ENCODE measurements at places on chromosomes 1 and 21.

DNA sequence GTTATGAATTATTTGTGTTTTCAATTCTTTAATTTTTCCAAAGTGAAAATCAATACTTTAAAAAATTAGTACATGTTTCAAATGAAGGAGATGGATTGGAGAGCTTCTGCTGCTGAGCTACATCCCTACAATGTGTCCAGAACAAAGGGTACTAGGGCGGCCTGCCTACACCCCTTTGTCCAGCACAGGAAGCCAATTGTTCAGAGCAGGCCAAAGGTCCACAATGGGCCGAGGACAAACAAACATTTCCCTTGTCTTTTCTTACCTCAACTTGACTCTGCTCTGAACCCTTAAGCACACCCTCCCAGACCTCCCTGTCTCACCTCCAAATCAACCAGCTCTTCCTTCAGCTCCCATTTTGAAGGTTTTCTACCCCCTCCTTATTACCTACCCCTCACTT is 39.4 kb upstream of the CAMK1G start:
- no peak for DNase-seq

DNA sequence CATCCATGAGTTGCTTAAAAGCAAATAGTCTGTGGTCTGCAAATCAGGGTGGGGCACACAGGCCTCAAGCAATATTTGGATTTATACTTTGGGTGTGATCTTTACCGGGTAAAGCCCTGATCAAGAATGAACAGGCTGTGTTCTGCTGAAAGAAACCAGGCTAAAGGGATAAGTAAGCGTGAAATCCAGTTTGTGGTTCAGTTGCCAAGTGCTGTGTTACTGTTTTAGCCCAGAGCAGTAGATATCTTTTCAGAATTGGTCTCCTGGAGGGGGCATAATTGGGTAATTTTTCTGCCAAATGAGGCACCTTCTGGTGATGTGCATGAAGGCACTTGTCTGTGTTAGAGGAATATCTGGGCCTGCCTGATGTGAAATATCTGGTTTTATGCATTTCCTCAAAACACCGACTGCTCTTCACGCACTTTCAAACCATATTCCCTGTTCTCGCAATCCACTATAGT is 21.4 kb downstream of the AIM2 start:
- DNase-seq = no peak

- DNase-seq = no peak
Measured at GRCh38 chr1:59122527-59122926, 174.4 kb upstream of the FGGY start.

GRCh38 chr1:200512191-200512590 is 102.4 kb upstream of the ZNF281 start:
- DNase-seq = no peak

DNA sequence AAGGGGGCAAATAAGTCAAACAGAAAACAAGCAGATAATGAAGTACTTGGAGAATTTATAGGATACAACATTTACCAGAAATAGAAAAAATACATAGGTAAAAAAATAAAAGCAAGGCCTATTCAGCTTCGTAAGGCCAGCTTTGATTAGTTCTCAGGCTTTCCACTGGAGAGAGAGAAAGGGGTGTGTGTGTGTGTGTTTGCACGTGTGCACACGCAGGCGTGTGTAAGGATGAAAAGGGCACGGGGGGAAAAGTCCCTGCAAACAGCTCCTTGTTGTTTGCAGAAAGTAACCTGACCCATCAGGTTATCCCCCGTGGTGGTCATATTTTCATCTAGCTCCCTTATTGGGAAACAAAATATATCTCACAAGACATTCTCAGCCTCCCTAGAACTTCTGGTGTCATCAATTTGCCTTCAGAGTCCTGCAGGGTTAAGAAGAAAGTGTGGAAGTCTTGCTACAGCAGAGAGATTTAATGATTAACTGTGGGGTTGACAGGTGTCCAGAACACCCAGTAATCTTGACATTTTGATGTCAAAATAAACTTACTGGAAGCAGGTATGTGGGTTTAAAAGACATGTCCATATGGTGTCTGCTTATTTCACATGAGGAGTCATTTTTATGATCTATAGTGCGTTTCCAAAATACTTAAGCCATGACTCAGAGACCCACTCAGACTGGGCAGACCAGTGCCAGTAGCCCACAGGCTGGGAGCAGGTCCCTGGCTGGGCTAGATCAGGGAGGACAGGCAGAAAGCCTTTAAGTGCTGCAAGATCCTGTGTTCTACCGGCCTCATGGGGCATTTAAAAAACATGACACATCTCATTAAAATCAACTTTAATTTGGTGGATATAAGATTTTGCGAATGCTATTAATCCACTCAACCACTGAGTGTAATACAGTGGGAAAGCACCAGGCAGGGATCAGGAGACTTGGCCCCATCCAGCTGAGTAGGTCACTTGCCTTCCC is 487.6 kb upstream of the CAMK1G start:
- no peak for DNase-seq

DNA sequence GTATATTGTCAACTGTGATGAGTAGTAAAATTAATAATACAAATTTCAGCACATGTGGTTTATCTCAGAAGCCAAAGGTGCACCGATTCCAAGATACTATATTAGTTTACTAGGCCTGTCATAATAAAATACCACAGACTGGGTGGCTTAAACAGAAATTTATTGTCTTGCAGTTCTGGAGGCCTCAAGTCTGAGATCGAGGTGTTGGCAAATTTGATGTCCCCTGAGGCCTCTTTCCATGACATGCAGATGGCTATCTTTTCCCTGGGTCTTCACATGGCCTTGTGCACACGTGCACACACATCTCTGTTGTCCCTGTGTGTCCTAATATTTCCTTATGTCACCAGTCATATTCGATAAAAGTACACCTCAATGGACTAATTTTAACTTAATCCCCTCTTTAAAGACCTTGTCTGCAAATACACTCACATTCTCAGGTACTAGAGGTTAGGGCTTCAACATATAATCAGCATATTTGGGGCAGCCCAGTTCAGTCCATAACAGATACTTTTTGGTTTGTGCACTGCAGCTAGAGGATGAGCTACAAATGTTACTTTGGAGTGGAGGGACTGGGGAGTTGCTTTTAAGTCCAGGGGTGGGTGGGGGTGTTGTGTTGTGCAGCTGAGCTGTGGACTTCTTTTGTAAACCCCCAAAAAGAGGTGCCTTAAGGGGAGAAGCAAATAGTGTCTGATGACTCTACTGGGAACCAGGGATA is 21.4 kb downstream of the TSNAX start:
- no peak for DNase-seq

DNA sequence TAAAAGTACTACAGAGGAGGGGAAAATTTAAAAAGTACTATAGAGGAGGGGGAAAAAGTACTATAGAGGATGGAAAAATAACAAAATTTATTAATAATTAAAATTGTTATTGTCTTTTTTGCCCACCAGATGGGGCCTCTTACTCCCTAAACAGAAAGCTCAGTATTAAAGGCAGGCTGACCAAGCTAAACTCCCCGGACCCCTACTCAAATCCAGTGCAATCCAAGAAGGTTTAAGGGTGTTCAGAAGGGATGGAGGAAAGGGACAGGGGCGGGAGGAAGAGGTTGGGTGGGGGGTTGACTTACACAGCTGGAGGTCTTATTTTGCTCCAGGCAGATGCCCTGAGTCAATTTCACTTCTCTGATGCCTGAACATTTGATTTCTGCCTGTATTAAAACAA is 13.7 kb downstream of the CD34 start:
- no peak for DNase-seq

DNA sequence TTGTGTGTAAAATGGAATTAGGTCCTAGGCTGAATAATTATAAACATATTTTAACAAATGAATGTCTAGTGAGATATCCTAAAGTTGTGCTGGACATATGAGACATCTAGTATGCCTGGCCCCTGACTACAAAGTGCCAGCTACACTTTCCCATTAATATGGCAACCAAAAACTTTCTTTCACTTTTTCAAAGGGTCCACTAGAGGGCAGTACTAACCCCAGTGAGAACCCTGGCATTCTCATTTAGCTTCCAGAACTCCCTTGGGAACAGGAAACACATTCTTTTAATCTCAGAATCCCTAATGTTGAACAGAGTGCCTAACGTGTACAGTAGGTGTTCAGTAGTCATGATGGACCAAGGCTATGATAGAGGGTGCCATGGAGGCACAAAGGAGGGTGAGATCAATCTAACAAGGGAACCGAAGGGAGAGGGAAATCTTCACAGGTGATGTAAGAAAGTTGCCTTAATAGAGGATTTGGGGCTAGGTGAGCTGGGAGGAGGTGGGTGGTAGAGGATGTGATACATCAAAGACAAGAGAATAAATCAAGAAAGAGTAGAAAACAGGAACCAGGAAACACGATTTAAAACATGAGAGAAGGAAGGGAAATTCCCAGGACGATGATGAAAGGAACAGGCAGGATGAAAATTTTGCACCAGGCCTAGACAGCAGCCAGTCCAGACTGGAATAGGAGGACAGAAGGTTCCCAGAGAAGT is 41.6 kb downstream of the NSL1 start:
- DNase-seq = peak; percentile 28

GRCh38 chr21:39051588-39051949 is 131.7 kb downstream of the PSMG1 start:
- DNase-seq = no peak

- DNase-seq = no peak
Measured at GRCh38 chr1:6667139-6667538, 34.5 kb downstream of the DNAJC11 start.

Data from immature natural killer cell (primary cell).